Kidney epithelial cell (primary cell): ENCODE measurements at places on chromosomes 12 and 14. TPM values are rescaled to one million over a fixed set of nuclear protein-coding genes. Genes with fewer than 3 reads are reported as not detected.

- DNase-seq = no peak
Measured at GRCh38 chr12:13956060-13956590, 25.3 kb downstream of the GRIN2B start.

The FIGNL2 gene
- total RNA-seq = 2.1 and 2.6 TPM in 2 replicates

DNA sequence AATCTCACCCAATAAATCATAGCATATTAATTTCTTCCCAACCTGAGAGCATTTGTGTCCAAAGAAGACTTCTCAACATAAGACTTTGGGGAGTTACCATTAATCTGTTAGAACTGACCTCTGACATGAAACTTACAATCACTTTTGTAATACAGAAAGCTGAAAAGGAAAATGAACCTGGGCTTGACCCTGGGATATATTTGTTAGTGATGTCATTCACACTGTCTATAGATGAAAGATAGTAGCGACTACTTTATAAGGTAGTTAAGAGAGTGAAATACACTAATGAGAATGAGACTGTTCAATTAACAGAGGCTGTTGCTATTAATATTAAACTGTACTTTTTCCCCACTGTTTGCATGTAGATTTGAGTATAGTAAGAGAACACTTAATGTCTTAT, 1334.8 kb upstream of the TMEM132C start:
- no peak for DNase-seq

DNA sequence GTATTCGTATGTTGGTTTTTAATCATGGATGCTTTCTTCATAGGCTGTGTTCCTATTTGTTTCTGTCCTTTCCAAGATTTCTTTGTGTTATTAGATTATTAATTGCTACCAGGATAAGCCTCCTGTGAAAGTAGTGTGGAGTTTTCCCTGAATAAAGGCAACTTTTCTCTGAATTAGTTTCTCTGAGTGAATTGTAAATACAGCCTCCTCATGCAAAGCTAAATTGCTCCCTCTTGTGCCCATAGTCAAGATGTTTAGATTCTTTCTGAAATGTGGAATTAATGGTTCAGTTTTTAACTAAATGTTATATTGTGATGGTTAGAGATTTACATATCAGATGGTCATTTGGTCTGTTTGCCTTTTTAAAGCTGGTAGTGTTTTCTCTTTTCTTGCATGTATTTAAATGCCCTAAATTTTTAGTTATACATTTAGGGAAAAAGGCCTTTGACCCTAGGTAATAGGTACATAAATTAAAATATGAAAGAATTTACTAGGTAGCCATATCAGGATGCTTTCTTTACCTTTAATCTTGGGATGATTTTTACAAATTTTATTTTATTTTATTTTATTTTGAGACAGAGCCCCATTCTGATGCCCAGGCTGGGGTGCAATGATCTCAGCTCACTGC, 8.9 kb downstream of the APAF1 start:
- no peak for DNase-seq
